SIG-M5 (cell line): ENCODE measurements at places on chromosomes 7 and 10.

GRCh38 chr10:29482591-29483431 lies 152.0 kb downstream of the SVIL start:
- no peak for DNase-seq

DNA sequence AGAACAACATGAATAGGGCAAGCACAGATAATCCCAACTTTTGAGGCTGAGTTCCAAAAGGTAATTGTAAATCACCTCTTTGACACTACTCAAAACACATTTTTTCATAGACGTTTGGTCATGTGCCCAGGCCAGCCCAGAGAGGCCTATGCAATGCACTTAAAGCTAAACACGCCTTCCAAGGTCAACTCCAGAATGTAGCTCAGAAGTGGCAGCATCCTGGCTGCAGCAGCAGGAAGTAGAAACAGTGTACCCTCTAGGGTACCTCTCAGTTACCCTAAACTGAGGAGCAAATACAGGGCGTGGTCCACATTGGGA lies 58.7 kb downstream of the OSBPL3 start:
- no peak for DNase-seq

DNA sequence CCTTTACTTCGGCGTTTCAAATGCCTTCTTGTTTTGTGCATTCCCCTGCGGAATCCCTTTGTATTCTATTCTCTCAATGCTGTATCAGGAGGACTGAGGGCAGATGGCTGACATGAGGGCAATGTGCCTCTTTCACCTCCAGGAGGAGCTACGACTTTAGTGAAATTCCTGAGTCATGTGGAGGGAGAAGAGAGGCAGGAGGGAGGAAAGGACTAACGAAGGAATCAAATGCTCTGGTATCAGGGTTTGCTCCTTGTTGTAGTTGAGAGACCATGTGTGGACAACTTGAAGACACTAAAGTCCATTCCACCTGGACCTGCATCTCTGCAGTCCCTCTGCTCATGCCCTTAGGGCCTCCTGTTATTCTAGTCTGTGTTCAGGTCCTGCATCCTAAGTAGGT lies 40.2 kb upstream of the PRSS58 start:
- DNase-seq = no peak

DNA sequence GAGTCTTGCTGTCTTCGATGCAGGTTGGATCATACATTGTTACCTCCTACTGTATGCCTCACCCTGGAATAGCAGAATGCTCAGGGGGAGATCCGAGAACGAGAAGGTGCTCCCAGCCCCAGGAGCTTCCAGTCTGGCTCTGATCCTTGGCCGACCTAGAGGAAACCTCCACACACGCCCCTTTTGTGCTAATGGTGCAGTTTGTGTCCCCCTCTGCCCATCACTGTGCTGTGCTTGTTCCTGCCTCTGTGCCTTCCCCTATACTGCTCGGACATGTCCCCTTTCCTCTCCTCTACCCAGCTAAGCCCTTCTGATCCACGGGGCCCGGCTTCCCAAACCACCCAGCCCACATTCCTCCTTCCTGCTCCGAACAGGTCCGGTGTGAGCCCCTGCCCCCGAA lies 32.5 kb downstream of the ZNF775 start:
- no peak for DNase-seq

DNA sequence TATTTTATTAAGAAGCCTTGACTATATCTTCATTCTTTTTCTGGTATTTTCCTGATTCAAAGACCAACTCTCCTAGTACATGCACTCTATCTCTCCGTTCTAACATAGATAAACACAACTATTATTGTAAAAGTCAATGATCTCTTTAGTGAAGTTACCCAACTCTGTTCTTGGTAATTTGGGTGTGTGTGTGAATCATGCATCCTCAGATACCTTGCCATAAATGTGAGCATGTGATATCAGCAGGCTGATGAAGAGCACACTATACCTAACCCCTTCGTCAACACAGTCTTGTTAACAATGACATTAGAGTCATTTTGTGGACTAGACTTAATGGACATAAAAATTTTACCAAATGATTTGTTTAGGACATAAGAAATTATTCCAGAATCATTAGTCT lies 1122.1 kb downstream of the XPNPEP1 start:
- no peak for DNase-seq

GRCh38 chr7:155327590-155328320 lies 30.1 kb downstream of the INSIG1 start:
- DNase-seq = no peak

GRCh38 chr10:7928536-7928935 lies 110.2 kb downstream of the TAF3 start:
- no peak for DNase-seq

GRCh38 chr7:118350260-118350659 lies 125.8 kb downstream of the ANKRD7 start:
- DNase-seq = no peak

DNA sequence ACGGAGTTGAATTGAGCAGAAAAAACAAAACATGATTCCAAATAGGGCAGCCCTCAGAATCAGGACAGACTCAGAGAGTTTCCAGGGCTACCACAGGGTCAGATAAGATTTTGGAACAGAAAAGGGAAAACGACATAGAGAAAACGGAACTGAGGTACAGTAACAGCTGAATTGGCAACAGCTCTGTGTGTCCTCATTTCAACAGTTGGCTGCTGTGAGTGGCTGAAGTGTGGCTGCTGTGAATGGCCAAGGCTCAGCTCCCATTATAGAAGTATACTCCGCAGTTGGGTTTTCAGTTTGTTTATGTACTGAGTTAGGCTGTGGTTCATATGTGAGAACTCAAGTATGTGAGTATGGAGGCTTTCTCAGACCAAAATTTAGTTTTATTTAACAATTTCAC lies 32.0 kb downstream of the ANTXRL start:
- DNase-seq = no peak
